Posterior cingulate gyrus (tissue), 11 donors: ENCODE measurements at places on chromosomes 6 and 20.
A peak's percentile ranks its signal among the peaks of the same experiment; 100 is the strongest.

DNA sequence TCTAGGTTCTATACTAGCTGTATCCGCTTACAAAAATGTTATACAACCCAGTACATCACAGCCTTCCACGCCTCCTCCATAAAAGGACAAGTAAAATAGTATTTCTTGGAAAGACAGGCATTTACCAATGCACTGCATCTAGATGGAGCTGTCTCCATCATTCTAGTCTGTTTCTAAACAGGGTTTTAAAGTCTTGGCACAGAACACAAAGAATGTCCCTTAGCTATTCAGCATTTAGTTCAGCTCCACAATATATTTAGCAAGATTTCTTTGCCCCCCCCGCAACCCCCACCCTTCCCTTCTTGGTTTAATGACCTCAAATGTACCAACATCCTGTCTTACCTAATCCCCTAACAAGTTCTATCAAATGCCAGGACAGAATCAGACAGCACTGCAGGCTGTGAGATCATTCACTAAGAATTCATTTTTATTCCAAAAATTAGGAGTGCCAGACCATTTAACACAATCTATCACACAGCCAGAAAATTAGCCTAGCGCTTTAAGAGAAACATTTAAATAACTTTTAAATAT lies 198.6 kb downstream of the BACH2 start:
- no peak for DNase-seq

GRCh38 chr20:35314816-35315631 lies 22.8 kb upstream of the FAM83C start:
- DNase-seq, result no peak

DNA sequence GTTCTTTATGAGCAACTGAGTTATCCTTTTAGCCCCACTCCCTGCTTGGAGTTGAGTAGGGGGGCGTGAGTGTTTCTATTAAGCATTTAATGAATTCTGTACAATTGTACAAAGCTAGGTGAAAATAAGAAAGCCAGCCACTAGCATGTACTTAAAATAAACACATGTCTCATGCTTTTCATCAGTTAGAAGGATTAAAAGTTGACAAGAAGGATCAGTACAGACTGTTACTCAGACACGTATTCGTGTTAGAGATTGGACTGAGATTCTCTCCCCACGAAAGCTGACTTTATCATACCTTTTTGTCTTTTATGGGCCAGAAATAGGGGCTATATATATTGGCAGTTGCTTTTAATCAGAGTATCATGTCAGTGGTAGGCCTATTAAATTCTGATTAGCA lies 1.7 kb downstream of the HSF2 start:
- no peak for DNase-seq

DNA sequence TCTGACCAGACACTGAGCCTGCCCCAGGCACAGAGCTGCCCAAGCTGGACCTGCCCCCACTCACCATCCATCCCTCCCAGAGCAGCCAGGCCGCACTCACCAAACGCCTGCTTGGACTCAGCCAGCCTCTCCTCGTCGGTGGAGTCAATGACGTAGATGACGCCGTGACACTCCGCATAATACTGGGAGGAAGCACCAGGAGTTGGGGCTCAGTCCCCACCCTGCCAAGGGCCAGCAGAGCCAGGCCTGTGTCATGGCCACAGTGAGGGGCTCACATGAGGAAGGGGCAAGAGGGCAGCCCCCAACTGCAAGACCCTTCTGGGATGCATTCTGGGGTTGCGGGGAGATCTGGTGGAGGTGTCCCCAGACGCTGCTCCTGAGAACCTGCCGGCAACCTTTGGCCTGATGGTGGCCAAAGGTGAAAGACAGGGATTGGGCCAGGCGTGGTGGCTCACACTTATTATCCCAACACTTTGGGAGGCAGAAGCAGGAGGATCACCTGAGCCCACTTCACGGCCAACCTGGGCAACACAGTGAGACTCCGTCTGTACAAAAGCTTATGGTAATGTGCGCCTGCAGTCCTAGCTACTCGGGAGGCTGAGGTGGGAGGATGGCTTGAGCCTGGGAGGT lies 5.6 kb downstream of the ARFRP1 start:
- DNase-seq, result peak; percentile 29

GRCh38 chr20:19949195-19949867 lies 67.8 kb upstream of the NAA20 start:
- DNase-seq, result no peak

DNA sequence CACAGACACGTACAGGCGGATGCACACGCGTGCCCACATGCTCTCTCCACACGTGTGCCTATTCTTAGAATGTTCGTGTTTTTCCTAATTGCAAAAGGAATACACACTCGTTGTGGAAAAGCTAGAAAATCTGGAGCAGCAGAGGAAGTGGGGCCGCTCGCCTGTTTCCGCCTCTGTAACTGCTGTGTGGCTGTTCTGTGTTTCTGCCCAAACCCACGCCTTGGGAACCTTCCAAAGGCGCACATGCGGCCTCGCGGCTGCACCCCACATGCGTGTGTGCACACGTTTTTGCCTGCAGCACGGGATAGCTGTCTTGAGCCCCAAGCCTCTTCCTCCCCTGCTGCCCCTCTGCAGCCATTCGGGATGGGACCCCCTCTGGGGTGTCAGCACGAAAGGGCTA lies 12.2 kb downstream of the SLC17A9 start:
- peak; percentile 93 for DNase-seq

GRCh38 chr6:35945650-35946025 lies 24.7 kb upstream of the SRPK1 start:
- no peak for DNase-seq

GRCh38 chr6:56772737-56773184 lies 130.1 kb upstream of the DST start:
- no peak for DNase-seq

DNA sequence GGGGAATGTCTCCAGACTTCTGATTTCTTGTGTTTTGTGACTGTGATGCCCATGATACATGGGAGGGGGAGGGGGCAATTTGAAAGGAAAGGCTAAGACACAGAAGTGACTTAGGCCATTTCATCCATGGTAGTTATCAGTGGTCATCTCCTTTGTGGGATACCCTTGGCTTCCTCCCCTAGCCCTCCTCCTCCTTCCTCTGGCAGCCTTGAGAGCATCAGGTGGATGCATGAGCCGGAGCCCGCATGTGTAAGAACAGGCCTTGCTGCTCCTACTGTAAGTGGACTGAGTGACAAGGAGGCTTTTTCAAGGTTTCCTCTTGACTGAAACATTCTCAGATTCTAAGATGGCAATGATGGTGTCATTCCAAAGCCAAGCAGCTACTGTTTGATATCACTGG lies 874 bp downstream of the CD83 start:
- DNase-seq, result no peak

DNA sequence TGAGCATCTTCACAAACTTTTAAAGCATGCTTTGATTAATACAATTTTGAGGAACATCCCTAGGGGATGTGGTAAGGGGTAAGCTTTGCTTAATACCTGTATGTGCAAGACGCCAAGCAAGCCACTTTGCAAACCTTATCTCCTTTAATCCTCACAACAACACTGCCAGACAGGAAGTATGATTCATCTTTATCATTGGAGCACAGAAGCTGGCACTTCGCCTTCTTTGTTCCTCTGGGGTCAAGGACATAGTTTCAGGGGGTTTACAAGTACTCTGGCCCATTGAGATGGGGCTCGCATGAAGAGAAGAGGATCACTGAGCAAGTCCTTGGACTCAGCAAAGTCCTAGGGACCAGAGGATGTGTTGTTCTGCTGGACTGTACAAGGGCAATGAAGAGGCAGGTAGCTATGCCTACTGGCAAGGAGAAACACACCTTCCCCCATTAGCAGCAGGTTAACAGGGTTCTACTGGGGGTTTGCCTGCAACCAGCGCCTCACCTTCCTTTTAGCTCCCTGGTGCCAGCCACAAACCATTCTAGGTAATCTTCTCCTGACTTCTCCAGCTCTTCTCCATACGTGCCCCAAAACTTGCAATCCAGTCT lies 8.8 kb downstream of the TMEM244 start:
- DNase-seq, result no peak

- DNase-seq, result no peak
These were observed 142.5 kb upstream of the SPACA1 start for GRCh38 chr6:87905101-87905641.

DNA sequence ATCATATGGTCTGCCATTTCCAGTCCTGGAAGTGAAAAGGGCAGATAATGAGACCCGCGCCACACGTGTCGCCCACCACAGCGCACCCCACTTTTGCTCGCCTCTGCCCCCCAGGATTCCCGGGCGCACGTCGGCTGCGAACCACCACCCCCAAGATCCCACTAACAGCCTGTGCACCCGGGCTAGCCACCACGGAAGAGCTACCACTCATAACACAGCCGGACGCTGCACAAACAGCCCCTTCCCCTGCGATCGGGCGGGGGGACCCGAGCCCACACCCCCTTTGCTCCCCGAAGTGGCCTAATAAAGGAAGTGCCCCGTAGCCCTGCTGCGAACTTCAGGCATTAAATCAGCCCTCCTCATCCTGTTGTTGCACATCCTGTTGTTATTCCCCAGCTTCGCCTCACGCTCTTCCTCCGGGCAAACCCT lies 506 bp downstream of the CITED2 start:
- DNase-seq, result no peak

DNA sequence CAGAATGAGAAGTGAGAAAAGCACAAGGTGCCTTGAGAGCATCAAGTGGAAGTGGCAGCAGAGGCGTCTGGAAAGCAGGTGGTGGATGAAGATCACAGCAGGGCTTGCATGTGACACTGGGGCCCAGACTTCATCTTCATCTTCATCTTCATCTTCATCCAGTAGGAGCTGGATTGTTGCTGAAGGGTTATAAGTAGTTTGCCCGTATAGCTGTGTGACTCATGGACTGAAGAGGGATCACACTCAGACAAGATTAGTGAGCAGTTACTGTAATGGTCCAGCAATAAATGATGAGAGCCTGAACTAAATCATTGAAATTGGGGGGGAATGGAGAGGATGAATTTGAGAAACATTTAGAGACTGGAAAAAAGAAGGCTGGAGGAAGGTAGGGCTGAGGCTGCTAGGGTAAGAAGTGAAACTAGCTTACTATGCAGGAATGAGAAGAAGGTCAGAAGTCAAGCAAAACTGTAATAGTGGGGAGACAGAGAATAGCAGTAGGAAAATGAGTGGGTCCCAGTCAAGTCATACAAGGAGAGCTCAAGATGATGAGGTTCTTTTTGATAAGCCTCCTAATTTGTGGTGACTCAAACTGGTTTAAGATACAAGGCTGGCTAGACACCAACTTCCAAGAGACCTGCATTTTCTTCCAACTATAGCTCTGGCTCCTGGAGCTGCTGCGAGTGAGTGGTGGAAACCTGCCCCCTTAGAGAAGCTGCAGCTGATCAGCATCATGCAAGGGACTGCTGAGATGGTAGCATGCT lies 92.3 kb upstream of the BEND6 start:
- no peak for DNase-seq

GRCh38 chr6:115896538-115897129 lies 164.1 kb downstream of the FRK start:
- no peak for DNase-seq

DNA sequence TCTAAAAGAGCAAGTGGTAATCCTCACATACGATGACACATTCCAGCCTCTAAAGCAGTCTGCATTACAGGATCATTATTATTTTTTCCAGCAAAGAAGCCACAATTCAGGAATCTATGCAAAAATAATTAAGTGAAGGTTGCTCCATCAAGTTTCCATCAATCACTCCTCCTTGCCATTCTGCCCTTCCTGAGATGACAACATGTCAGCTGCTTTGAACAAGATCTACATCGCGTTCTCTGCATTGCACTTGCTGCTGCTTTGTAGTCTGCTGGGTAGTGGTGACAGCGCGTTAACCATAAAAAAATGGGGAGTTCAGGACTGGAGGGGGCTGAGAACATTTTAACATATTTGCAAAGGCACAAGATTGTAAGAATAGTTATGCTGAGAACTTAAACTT lies 147.7 kb downstream of the GMPR start:
- no peak for DNase-seq

DNA sequence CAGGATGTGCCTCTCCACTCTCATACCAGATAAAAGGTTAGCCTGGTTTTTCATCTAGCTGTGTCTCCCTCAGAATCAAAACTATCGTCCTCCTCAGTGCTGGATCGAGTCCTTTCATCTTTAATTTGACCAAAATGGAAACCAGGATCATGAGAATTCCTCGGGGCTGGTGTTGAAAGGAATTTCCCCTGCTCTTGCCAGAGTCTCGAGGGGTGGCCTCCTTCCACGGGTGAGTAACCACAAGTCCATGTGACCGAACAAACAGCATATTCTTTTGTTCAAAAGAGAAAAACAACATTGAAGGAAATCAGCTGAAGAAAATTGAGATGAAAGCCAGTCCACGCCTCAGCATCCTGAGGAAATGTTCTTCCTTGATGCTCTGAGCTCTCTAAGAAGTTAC lies 165.9 kb upstream of the CDYL start:
- no peak for DNase-seq

DNA sequence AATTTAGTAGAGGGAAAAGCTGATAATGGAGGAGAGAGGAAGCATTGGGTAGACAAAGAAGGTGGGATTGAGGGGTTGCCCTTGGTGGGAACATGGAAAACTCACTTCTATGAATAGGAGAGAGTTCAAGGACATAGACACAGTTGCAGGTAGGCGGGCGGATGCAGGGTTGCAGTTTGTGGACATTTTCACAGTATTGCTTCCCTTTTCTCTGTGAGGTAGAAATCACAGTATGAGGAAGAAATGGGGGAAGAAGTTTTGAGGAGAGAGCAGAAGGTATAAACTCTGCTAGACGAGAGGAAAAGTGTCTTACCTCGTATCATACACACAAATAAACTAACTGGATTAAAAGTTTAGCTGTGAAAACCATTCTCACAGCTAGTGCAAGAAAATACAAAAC lies 200.7 kb upstream of the ECI2 start:
- DNase-seq, result no peak

DNA sequence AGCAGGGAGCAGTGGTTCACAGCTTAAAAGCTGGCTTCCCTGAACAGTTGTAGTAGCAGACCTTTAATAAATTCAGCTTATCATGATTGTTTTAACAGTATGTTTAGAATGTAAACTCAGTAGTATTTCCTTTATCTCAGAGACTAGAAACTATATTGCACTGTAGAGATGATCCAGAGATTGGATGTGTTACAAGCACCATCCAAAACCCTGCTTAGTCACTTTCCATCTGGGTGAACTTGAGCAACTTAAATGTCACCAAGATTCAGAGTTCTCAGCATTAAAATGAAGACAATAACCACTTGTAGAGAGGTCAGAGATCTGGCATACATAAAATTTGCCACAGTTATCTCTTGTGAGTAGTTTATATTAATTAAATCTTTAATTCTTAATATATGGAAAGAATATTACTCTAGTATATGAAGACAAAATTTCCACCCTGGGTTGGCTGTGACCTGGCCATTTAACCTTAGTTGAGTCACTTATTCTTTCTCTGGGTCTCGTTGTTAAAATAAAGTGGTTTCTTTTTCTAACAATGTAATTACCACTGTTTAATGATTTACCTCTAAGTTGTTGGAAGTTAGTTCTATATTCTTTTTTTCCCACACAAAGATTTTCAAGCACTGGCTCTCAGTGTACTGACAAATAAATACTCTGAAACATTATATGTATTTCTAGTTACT lies 239.2 kb upstream of the FKBP1C start:
- DNase-seq, result no peak

GRCh38 chr6:138161338-138162110 lies at the start of gene ARFGEF3:
Gene ARFGEF3, plus strand, starts transcription at chr6:138161939. Its CDS starts 148 bp downstream, at chr6:138162087.
- peak; percentile 94 for DNase-seq
